Activated T-cell treated with anti-CD3 and anti-CD28 coated beads, Interleukin-2, amount 50 U/mL, for 4 hours (primary cell): ENCODE measurements at places on chromosomes 16 and 17. TPM values are rescaled to one million over a fixed set of nuclear protein-coding genes. Genes with fewer than 3 reads are reported as not detected.
A peak's percentile ranks its signal among the peaks of the same experiment; 100 is the strongest.

DNA sequence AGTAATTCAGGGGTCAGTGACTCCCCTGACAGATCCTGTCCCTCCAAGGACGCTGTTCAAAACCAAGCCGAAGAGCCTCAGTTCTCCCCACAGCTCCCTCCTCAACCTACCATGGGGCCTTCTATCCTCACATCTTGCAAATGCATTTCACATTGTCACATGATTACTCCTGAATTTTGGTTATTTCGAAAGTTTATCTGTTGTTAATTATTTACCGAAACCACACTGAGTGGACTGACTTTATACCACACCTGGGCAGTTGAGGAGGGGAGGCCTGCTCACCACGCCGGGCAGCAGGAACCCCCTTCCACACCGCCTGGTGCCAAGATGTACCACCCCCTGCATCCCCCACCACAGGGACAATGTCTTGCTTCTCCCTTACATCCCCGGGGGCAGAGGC lies 4.7 kb downstream of the TIMP2 start:
- DNase-seq, result no peak

DNA sequence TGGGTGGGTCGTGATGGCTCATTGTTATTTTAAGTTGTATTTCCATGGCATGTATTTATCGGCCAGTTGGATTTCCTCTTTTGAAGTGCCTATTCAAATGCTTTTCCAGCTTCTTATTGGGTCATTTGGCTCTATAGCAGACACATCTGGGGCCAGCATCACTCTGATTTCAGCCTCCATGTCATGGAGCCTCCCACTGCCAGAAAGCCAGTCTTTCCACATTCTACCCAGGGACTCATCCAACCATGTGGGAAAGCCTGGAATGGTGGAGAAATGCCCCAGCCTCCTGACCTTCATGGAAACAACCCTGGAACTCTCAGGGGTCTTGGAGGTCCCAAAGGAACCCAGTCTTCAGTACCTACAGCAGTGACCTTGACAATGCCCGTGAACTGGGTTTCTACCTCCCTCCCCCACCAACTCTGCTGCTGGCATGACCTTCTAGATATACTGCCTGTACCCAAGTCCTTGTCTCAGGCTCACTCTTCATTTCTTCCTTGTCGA lies 33.8 kb upstream of the ADGRG1 start:
- no peak for DNase-seq

The ZSCAN10 gene
- not detected for total RNA-seq

GRCh38 chr17:42548070-42548837 lies 4.5 kb upstream of the HSD17B1 start:
- peak; percentile 81 for DNase-seq

The TNFRSF17 gene
- not detected for total RNA-seq

GRCh38 chr17:77888242-77889134 lies 70.0 kb upstream of the TNRC6C start:
- no peak for DNase-seq

DNA sequence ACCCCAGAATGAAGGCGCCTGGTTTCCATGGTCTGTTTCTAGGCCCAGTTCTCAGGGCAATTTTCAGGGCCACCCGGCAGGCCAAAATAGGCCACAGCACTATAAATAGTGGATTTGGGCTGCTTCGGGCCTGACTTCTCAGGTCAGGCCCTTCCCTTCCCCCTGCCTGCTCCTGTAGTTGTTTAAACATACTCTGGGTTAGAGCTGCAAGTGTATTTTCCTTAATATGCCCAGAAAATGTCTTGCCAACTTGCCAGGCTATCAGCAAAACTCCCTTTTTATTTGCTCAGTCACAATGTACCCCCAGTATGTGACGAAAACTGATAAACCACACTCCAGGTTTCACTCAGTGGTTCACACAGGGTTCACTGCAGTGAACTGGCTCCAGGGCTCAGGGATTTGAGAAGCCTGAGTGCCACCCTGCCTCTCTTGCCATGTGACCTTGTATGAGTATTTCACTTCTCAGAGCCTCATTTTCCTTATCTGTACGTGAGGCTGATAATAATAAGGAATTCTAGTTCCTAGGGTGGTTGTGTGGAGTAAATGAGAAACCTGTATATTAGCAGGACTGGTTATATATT lies 76.5 kb downstream of the GPRC5B start:
- DNase-seq, result no peak

DNA sequence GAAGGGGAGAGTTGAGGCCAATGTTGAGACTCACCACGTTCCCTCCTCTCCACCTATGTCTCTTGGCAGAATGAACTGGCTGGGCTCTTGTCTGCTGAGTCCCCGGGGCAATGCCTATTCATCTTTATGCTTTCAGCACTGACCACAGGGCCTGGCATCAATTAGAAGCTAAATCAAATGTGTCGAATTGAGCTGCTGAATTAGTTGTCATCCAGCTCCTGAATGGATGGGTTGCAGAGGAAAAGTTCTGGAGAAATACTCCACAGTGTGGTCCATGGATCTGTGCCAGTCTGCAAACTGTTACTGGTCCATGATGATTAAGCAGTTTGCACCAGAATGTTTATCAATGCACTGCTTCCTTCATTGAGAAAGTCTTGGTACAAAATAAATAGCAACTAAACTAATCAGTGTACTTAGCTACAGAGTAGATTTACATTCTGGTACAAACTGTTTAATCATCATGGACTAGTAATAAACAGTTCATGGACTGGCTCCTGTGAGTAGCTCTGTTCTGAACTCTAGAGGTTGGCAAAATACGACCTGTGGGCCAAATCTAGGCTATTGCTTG lies 4.6 kb downstream of the CNGB1 start:
- no peak for DNase-seq

DNA sequence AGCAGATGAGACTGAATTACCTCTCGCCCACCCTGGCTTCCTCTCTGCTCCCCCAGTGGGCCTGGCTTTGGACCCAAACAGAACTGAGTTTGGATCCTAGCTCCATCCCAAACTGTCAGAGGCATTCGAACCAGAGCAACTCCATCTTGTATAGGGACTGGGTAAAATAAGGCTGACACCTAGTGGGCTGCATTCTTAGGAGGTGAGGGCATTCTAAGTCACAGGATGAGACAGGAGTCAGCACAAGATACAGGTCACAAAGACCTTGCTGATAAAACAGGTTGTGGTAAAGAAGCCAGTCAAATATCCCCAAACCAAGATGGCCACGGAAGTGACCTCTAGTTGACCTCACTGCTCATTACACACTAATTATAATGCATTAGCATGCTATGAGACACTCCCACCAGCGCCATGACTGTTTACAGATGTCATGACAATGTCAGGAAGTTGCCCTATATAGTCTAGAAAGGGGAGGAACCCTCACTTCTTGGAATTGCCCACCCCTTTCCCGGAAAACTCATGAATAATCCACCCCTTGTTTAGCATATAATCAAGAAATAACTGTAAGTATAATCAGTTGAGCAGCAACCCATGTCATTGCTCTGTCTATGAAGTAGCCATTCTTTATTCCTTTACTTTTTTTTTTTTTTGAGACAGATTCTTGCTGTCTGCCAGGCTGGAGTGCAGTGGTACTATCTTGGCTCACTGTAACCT lies 44.4 kb downstream of the LYRM1 start:
- no peak for DNase-seq

DNA sequence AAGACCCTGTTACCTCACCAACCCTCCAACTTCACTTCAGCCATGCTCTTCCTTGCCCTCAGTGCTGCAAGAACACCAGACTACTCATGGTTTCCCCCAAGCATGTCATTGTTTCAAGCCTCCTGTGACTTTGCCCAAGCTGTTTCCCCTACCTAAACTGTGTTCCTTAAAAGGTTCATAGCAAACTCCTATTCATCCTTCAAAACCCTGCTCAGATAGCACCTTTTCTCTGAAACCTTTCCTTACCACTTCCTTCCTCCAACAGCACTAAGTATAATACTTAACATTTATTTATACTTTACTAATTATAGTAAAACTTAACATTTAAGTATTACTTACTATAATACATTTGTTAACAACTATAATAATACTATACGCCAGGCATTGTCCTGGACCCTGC lies 136.2 kb downstream of the CCT6B start:
- DNase-seq, result no peak

GRCh38 chr16:61897657-61898056 lies 138.6 kb downstream of the CDH8 start:
- no peak for DNase-seq

DNA sequence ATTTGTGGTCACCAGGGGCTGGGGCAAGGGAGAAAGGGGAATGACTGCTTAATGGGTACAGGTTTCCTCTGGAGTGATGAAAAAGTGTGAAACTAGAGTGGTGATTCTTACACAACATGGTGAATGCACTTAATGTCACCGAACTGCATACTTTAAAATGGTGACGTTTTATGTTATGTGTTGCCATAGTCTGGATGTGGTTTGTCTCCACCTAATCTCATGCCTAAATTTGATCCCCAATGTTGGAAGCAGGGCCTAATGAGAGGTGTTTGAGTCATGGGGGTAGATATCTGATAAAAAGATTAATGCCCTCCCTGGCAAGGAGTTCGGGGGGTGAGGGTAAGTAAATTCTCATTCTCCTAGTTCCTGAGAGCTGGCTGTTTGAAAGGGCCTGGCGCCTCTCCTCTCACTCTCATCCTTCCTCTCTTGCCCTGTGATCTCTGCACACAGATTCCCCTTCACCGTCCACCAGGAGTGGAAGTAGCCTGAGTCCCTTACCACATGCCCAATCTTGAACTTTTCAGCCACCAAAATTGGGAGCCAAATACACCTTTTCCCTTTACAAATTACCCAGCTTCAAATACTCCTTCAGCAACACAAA lies 15.3 kb downstream of the XPO6 start:
- DNase-seq, result no peak

The RPS6KB1 gene
- 50.1 TPM for total RNA-seq

GRCh38 chr16:4837733-4838501 lies 9.2 kb downstream of the GLYR1 start:
- DNase-seq, result no peak

GRCh38 chr17:42347606-42348005 lies 40.6 kb downstream of the STAT3 start:
- DNase-seq, result no peak

DNA sequence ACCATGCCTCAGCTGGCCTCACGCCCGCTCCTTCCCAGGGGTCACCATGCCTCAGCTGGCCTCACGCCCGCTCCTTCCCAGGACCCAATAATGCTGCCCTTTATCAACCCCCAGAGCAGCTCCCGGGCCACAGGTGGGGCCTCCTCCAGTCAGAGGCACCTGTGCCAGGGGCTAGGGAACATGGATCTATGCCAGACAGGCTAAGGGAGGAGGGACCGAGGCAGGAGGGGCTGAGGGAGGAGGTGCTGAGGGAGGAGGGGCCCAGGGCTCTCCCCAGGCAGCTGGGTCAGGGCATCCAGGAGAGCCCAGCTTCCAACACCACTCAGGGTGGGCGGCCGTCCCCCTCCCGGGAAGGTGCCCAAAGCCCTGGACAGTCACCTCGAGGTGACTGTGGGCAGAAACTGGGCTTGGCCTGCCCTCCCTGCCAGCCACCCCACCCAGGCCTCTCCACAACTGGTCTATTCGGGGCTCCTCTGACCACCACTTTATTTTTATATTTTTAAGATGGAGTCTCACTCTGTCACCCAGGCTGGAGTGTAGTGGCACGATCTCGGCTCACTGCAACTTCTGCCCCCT lies 19.4 kb downstream of the UTS2R start:
- no peak for DNase-seq

DNA sequence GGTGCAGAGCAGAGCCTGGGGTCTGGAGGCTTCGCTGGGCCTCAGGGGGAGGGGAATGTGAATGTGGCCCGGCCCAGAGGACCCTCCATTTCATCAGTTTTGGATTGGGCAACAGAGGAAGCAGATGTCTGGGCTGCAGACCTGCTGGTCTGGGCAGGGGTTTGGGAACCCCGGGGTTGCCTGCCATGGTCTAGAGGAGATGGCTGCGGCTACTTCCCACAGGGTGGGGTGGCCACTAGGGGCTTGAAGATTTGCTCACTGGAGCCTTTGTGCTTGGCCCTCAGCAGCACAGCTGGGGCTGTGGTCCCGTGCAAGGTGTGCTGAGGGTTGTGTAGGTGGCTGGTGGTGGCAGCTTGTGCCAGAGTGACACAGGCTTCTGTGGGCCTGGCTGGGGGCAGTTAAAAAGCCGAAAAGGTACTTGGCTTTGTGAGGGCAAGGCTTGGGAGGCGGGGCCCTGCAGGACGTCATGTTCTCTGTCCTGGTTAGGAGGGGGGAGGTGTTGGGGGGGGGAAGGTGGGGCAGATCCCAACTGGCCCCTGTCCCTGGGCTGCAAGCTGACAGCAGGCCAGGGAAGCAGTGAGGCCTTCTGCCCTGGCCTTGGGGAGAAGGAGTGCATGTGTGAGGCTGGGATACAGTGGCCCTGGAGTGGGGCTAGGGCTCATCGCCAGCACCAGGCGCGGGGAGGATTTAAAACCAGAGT lies 98.0 kb downstream of the KPNA2 start:
- DNase-seq, result no peak

The RAB11FIP4 gene
- total RNA-seq, result 10.8 TPM

The GLIS2 gene
- 0.11 TPM for total RNA-seq

DNA sequence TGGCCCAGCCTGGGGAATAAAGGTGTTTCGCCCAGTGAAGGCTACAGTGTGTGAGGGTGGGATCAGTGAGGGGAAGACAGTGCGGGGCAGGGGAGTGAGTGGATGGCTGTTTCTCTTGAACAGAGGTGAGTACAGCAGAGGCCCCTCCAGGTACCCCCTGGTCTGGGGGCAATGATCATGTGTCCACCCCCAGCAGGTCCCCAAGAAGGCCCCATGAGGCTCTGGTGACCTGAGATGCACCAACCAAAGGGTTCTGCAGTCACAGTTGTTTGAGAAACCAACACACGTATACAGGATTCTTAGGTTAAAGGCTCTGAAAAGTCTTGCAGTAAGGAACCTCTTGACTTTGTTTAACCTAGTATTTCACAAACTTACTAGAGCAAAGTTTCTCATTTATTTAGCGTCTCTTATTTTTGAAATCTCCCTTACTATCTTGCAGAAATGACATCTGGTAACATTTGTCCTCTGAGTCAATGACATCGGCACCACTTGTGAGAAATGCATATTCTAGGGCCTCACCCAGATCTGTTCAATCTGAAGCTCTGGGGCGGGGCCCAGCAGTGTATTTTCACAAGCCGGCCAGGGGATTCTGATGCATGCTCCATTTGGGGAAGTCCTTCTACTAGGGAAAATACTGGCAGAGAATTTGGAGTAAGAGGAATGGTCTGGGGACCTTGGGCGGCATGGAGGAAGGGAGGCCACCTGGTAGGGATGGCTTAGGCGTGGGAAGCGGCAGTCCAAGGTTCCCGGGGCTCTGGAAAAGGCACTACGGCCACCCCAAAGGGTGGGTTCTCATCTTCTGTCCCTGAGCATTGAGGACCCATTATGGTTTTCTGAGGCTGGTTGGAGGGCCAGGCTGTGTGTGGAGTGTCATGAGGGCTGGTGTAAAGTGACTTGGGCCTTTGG lies 217.3 kb downstream of the NTN1 start:
- no peak for DNase-seq
